ENCODE measurements at places on chromosomes 3 and 15.

DNA sequence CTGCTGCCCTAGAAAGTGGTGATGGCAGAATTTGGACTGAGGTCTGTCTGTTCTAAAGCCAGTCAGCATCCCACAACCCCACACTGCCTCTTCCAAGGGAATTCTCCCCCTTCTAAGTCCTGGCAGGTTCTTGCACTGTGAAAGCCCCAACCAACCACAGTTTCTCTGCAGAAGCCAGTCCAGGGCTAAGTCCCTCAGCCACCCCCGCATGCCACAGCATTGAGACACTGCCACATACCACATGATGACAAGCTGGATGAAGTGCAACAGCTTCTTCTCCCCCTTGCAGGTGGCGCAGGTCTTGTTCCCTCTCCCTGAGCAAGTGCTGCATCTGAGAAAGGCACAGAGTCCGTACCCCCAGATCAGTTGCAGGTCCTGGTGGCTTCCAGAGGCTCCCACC lies 18.6 kb downstream of the SSUH2 start:
- DNase-seq: peak; percentile 37

GRCh38 chr3:66675366-66675765 lies 174.5 kb upstream of the LRIG1 start:
- DNase-seq: no peak

GRCh38 chr3:138124188-138124587 lies 8.0 kb downstream of the A4GNT start:
- DNase-seq: no peak

GRCh38 chr3:44950275-44950734 lies 25.7 kb downstream of the ZDHHC3 start:
- no peak for DNase-seq

DNA sequence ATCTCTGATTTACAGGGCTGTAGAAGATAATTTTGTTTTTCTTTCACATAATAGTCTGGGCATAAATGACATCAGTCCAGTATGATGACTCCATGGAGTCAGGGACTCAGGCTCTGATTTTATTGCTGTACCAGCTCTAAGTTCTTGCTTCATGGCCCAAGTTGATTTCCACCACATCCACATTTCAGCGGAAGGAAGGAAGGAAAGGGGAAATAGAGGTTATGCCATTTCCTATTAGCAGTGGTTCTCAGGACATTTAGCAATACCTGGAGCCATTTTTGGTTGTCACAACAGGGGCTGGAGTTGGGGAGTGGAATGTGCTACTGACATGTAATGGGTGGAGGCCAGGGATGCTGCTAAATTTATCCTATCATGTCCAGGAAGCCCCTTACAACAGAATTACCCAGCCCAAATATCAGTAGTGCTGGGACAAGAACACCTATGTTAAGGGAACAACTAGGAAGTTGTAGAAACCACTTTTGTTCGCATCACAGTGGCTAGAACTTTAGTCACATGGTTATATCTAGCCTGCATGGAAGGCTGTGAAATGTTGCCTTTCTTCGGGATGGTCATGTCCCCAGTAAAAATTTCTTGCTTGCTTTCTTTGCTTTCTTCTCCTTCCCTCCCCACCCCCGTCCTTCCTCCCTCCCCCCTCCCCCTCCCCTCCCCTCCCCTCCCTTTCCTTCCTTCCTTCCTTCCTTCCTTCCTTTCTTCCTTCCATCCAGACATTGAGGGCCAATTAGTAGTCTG lies 42.1 kb downstream of the OXSR1 start:
- no peak for DNase-seq

- DNase-seq: no peak
Measured at GRCh38 chr3:24405057-24405456, 89.6 kb downstream of the THRB start.

- no peak for DNase-seq
Measured at GRCh38 chr15:27235681-27236080, 264.7 kb downstream of the GABRG3 start.

DNA sequence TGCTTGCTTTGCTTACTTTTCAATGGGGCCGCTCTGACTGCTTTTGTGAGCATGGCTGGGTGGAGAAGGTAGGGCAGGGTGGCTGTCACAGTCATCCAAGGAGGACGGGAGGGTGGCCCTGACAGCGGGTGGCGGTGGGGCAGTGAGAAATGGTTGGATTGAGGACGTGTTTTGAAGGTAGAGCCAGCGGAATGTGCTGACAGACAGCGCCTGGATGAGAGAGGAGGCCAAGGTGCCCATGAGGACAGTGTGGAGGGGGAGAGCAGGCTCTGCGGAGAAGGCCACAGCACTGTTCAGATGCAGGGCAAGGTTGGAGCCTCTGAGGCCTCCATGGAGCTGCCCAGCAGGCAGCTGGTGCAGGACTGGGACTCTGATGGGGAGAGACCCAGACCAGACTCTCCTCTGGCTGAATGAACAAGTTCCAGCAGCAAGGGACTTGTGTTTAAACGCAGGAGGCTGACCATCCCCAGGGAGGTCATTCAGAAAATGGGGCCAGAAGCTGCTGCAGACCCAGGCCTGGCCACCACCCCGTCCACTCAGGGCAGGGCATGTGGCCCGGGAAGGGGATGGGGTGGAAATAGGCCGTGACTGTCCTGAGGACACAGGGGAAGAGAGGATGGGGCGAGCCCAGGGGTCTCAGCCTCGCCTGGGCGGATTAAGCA lies 120.3 kb upstream of the PRR20G start:
- DNase-seq: no peak

DNA sequence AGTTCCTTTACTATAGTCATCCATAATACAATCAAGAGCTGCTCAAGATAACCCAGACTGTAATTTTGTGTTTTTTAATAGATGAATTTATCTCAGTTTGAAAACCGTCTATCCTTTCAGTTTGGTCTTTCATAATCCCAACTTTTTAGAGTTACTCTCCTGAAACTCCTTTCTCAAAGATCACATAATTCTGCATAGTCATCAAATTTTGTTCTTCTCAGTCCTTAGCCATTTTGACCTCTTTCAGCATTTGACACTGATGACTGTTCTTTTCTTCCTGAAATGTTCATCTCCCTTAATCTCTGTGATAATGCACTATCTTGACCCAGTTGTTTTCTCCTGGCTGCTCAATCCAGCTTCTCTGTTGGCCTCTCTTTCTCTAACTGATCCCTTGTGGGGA lies 47.5 kb upstream of the RAD51 start:
- no peak for DNase-seq

- DNase-seq: no peak
Measured at GRCh38 chr3:63333815-63334214, 55.7 kb downstream of the SYNPR start.

DNA sequence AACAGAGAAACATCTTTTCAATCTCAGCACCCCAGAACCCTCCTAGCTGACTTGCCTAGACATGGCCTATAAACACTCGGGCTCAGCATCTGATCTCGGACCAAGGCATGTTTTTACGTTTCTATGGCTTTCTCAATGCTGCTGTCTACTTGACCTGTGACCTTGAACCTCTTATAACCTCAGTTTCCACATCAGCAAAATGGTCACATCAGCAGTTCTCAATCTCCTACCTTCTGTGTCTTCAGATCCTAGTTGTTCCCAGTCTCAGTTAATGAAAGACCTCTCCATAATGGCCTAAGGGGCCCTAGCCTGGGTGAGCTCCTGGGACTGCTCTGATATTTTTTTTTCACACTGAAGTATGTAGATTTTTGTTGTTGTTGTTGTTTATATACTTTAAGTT lies 39.6 kb downstream of the SSUH2 start:
- no peak for DNase-seq

DNA sequence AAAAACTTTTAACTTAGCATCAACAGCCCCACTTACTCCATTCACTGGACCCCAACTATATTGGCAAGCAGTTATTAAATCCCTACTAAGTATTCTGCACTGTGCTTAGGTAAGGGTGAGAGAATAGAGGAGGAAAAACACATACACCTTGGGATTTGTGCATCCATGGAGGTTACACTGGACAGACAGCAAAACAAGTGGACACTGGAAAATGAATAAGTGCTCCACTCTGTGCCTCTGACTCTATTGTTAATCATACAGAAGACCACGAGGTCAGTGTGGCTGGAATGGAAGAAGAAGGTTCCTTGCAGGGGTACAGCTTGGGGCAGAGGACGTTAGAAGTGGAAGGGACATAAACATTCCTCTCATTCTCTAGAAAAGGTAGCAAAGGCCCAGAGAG lies 3.2 kb downstream of the ADCY5 start:
- no peak for DNase-seq

DNA sequence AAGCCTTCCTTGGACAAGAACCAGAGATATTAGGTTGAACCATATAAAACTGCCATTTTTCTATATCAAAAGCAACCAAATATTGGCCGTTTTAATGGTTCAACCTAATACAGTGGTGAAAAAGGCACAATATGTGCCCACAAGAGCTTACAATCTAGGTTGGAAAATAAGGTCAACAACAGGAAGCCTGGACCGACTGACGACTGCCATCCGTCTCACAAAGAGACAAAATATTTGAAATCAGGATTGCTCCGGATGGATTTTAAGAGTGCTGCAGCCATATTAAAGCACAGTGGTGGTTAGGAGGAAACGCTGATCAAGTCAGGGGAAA lies 1.4 kb downstream of the AHSG start:
- DNase-seq: no peak

- no peak for DNase-seq
Measured at GRCh38 chr15:54829821-54830220, 366.9 kb downstream of the RSL24D1 start.

GRCh38 chr3:129548104-129548965 lies 5.4 kb downstream of the H1-8 start:
- no peak for DNase-seq

GRCh38 chr3:143081844-143082778 lies 37.5 kb upstream of the CHST2 start:
- no peak for DNase-seq

DNA sequence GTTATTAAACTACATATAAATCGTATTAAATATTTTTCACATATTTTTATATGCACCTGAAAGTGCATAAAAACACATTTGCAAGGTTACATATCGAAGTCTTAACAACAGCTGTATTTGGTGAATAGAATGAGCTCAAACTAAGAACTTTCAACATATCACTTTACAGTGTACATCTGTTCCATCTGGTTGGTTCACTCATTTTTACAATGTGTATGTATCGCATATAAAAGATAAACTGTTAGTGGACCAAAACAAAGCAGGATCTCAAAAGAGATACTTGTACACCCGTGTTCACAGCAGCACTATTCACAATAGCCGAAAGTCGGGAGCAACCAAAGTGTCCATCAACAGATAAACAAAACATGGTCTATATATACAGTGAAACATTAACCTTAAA lies 55.8 kb downstream of the TBL1XR1 start:
- no peak for DNase-seq

DNA sequence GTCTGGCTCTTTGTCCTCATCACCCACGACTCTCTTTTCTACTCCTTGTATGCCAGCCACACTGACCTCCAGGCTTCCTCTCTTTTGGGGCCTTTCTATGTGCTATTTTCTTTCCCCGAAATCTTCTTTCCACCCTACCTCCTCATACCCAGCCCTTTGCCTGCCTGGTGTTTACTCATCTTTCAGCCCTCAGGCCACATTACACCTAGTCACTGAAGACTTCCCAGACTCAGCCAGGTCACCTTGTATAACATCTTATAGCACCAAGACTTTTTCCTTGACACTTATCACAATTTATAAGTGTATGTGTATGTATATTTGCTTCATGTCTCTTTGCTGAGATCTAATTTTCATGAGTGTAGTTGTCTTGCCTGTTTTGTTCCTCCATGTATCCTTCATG lies 396.4 kb downstream of the NLGN1 start:
- peak; percentile 22 for DNase-seq

DNA sequence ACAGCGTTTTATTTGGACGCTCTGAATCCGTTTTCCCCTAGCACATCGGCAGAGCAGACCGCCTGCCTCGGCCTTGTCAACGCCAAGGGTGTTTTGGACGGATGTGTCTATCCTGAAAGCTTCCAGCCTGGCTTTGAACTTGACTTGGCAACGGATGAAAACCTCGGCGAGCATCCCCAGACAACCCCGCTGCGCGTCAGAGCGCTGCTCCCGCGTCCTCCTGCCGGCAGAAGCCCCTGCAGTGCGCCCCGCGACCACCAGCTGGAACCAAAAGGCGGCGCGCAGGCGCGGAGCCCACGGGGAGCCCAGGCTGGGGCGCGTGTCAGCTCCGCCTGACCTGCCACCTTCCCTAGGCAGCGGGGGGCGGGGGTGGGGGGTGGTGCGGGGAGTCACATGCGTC lies 26.2 kb upstream of the ARL8B start:
- no peak for DNase-seq

DNA sequence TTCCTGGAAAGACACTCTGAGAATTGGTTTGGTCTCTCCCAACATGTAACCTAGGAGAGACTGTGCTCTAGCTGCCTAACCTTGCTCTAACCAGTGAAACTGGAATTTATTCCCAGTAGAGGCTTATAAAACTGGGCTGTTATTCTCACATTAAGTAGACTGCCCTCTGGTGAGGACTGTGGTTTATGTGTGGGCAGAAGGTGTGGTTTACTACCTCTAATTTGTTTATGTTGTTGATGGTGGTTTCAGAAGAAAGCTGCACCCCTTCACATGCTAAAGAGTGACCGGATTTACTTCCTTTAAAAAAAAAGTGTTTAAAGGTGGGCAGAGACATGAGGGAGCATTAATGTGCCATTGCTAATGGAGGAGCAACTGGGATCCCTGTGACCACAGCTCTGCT lies 273.2 kb downstream of the MECOM start:
- DNase-seq: peak; percentile 74

GRCh38 chr3:99522147-99522546 lies 116.2 kb upstream of the COL8A1 start:
- no peak for DNase-seq

DNA sequence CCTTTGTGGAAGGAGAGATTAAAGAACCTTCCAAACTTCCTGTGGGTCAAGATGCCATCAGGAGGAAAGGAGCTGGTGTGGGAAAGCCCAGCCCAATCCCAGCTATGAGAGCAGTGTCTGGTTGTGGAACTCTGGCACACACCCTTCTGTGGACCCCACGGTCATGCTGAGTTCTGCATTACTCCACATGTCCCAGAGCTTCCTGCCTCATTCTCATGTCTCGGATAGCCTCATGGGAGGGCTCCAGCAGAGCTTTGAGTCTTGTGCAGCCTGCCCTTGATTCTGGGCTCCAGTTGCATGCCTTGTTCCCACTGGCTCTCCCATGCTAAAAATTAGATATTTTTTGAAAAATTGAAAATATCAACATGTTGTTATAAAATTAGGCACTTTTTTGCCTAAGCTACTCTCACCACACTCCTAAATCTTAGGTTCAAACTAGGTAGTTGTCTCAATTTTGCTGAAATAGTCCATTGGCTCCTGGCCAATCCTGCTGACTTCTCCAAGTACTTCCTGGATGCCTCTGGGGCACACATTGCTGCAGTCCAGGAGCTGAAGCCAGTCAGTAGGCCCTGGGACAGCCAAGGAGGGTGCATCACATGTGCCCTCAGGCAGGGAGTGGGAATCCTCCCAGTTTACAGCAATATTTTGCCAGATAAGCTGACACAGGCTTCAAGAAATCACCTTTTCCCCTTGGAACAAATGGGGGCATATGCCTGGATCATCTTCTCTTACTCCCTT lies 144.3 kb downstream of the EEFSEC start:
- DNase-seq: peak; percentile 94

DNA sequence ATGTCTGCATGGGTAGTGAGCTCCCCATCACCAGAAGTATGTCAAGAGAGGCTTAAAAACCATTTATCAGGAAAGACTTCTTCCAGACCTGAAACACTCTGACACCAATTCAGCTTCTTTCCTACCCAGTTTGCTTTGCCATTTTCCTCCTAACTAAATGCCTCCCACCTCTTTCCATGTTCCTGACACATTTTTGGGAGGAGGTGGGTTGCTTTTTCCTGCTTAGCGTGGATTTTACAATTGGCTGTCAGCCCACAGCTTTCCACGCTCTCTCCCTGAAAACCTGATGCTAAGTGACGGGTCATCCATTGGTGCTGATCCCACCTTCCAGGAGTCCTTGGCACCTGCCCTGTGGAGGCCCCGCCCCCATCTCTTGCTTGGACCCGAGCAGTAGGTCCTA lies 264.9 kb upstream of the ST8SIA2 start:
- no peak for DNase-seq

Data from M059J (cell line).